CD4-positive, alpha-beta T cell treated with Interleukin-15 for 1 hour (primary cell): ENCODE measurements at places on chromosomes 13 and 19.

DNA sequence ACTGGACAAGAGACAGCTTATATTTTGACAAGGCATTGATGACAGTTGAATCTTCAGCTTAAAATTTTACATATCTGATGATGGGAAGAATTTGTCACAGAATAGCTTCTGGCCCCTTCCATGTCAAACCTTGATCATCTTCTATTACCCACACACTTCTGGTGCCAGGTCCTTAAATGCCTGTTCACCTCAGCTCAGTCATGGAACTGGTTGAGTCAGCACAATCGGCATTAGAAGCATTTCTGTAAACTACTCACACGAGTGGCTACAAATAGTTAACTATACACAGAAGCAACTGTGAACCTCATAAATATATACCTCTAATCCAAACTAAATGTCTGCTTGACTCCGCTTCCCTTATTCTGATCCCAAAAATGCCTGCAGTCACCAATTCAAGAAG, 161.2 kb downstream of the FOXO1 start:
- no peak for DNase-seq

GRCh38 chr19:53659292-53659691, 27.5 kb downstream of the DPRX start:
- no peak for DNase-seq

GRCh38 chr19:5989388-5990074, 11.6 kb upstream of the RANBP3 start:
- no peak for DNase-seq

- no peak for DNase-seq
Measured at GRCh38 chr19:21970466-21970865, 40.3 kb downstream of the ZNF208 start.

DNA sequence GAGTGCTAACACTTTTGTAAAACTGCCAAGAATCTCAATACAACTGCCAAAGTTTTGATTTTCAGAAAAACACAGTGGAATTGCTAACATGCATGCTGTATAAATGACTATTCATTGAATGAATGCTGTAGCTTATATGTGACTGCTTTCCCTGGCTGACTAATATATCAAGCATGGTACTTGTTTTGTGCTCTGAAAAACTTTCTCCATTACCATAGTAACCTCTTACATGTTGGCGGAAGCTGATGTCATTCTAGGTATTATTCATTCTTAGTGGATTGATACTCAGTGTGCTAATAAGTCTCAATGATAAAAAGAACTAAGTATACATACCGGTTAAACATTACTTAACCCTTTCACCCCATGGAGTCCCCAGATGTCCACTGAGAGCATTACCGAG, 166.1 kb upstream of the MYO16 start:
- no peak for DNase-seq

- no peak for DNase-seq
Measured at GRCh38 chr13:36685927-36686326, 12.1 kb downstream of the SERTM1 start.

DNA sequence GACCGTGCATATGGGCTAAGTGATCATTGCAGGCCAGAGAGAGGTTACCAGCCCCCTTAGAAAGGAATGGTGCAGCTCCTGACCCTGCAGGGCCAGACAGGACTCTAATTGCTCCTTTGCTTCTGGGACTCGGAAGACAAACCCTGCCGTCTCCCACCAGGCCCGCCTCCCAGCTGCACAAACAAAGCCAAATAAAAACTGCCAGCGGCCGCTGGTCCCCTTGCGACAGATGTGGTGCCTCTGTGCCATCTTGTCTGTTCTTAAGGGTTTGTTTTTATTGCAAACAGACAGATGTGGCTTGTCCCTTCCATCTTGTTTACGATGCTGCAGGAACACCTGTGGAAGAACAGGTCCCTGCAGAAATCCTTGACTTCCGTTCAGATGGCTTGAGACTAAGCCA, 434.4 kb upstream of the TSHZ3 start:
- DNase-seq, result no peak
